ENCODE measurements at places on chromosomes 2 and 18.

DNA sequence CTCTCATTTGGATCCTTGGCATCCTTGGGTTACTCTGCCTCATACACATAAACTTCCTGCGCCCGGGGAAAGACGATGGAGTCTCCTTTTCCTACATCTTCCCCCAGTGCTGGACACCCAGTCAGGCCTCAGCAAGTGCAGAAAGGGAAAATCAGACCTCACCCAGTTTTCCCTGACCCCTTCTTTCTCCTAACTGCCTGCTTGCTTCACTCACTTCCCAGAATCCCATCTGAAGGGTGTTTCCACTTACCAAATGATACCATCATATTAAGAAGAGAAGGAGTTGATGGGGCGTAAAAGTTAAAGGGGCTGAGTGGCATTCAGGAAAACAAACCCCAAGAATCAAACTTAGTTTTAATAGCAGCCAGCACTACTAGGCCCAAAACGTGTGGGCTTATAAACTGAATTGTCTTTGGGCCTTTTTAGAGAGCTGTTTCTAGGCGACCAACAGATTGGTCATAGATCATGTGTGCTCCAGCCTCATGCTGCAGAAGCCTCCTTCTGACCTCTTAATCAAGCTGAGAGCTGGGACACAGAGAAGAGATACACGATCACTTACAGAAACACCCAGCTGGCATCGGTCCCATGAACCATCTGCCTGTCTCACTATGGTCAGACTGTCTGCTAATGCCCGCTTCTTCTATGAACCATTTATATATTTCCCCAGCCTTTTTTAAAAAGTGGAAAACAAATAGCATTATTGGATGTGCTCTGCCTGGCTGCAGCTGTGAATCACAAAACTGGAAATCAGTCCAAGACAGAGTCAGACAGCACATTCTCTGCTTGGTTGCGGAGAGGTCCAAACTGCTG is 165.7 kb upstream of the SLC14A2 start:
- no peak for DNase-seq

DNA sequence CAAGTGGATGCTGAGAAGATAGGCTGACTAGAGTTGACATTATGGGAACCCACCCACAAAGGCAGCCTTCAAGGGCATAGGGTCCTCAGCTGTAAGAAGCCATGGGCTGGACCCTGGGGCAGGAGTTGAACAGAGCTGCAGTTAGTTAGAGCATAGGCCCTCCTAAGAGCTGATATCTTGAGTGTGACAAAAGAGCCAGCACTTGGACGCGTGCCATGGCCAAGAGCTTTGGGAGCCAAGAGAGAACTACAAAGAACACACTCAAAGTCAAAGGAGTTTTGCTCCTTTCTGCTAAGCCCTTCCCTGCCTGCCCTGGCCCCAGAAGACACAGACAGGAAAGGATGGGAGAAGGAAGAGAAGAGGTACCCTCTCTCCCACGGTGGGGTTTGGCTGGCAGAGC is 29.9 kb upstream of the AGAP1 start:
- no peak for DNase-seq

DNA sequence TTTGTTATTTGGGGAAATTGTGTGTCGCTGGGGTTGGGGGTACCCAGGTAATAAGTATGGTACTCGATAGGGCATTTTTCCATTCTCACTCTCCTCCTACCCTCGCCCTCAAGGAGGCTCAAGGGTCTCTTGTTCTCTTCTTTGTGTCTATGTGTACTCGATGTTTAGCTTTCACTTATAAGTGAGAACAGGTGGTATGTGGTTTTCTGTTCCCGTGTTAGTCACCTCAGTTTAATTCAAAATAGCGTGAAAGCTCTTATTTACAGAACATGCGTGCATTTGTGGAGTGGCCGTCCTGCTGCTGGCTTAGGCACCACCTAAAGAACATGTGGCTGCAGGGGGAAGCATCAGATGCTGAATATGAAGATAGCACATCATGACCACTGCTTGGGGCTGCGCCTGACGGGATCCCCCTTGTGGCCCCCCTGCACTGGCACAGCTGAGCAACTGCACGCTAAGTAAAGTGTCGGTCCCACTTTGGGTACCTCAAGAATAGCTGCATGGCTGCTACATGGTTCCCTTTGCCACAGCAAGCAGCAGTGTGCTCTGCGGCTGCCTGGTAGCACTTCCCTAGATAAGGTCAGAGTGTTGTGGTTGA is 569.0 kb downstream of the DCDC2C start:
- no peak for DNase-seq

GRCh38 chr2:3486047-3487027 is 33.0 kb downstream of the ADI1 start:
- DNase-seq, result peak; percentile 74

- DNase-seq, result no peak
Measured at GRCh38 chr2:149729586-149729985, 142.0 kb upstream of the MMADHC start.

GRCh38 chr2:36478332-36478738 is 119.6 kb downstream of the FEZ2 start:
- no peak for DNase-seq

DNA sequence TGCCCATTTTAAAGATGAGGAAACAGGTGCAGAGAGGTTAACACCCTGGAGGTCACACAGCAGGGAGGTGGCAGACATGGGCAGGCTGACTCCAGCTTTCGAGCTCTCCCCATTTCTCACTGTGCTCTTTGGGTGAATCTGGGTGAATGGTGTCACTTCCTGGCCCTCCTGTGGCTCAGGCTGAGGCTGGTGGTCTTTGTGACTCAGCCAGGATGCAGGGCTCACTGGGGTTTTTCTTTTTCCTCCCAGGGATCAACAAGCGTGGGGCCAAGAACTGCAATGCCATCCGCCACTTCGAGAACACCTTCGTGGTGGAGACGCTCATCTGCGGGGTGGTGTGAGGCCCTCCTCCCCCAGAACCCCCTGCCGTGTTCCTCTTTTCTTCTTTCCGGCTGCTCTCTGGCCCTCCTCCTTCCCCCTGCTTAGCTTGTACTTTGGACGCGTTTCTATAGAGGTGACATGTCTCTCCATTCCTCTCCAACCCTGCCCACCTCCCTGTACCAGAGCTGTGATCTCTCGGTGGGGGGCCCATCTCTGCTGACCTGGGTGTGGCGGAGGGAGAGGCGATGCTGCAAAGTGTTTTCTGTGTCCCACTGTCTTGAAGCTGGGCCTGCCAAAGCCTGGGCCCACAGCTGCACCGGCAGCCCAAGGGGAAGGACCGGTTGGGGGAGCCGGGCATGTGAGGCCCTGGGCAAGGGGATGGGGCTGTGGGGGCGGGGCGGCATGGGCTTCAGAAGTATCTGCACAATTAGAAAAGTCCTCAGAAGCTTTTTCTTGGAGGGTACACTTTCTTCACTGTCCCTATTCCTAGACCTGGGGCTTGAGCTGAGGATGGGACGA is 13.2 kb downstream of the ITM2C start:
- DNase-seq, result peak; percentile 68

DNA sequence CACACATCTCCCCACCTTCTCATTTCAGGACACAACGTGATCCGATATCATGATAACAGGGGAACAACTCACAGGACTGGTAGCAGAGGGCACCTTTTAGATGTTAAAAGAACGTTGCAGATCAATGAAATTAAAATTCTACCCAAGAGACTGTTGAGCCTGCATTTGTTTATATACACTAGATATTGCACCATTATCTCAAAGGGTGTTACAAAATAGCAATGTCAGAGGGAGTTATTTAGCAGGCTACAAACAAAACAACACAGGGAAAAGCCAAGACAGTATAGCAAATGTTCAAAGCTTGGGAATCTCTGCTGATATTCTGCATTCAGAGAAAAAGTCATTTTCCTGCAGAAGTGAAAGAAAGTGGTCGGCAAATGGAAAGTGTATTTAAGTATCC is 139.5 kb downstream of the MYO5B start:
- no peak for DNase-seq

DNA sequence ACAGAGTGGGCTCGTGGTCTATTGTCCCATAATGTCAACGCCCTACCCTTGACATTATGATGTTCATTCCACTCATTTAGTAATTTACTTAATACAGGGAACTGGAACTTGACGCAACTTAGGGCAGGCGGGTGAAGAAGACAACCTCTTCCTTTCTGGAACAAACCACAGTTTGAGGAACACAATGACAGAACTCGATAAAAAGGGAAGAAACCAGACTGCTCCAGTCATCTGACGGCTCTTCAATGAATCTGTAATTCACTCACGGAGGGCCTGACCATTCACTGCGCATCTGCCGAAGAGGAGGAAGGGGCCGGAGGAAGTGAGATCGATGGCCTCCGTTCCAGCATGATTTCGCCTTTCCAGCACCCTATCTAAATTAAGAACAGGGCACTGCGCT is 83.2 kb downstream of the BCL2 start:
- no peak for DNase-seq

DNA sequence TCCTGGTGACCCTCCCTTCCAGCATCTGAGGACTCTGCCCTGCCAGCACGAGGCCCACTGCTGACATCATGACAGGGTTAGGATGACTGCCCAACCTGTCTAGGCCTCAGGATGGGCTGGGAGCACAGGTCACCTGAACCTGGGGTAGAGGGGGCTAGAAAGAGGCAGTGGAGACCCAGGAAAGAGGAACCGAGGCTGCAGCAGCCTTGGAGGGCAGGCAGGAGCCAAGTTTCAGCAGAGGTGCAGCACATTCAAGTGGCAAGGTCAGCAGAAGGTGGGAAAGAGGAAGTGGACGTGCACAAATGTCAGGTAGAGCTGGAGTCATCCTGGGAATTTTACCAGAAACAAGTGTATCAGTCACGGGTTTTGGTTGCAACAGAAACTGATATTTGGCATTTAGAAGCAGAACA is 13.6 kb upstream of the RAB10 start:
- DNase-seq, result no peak

DNA sequence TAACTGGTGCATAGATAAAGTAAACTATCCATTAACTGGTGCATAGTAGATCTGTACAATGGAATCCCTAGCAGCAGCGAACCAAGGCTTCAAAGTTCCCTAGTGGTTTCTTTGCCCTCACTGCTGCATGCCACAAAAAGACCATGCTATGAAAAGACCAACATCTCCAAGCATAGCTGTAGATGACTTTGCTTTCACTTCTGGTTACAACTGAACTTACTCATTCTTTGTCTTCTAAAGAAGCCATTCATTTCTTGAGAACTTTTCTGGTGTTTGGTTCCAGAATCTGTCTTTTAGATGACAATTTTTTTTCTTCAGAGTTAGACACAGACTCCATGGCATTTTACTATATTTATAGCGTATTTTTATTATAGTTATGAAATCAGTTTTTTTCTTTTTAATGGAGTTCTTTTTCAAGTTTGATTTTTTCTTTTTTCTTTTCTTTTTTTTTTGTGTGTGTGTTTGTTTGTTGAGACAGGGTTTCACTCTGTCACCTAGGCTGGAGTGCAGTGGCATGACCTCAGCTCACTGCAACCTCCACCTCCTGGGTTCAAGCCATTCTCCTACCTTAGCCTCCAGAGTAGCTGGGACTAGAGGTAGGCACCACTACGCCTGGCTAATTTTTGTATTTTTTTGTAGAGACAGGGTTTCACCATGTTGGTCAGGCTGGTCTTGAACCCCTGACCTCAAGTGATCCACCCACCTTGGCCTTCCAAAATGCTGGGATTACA is 63.6 kb downstream of the SLC35F5 start:
- no peak for DNase-seq

Measured in suprapubic skin (tissue), 4 donors.